Glutamatergic neuron (in vitro differentiated cells): ENCODE measurements at places on chromosomes 12 and 14. TPM values are rescaled to one million over a fixed set of nuclear protein-coding genes. Genes with fewer than 3 reads are reported as not detected.

DNA sequence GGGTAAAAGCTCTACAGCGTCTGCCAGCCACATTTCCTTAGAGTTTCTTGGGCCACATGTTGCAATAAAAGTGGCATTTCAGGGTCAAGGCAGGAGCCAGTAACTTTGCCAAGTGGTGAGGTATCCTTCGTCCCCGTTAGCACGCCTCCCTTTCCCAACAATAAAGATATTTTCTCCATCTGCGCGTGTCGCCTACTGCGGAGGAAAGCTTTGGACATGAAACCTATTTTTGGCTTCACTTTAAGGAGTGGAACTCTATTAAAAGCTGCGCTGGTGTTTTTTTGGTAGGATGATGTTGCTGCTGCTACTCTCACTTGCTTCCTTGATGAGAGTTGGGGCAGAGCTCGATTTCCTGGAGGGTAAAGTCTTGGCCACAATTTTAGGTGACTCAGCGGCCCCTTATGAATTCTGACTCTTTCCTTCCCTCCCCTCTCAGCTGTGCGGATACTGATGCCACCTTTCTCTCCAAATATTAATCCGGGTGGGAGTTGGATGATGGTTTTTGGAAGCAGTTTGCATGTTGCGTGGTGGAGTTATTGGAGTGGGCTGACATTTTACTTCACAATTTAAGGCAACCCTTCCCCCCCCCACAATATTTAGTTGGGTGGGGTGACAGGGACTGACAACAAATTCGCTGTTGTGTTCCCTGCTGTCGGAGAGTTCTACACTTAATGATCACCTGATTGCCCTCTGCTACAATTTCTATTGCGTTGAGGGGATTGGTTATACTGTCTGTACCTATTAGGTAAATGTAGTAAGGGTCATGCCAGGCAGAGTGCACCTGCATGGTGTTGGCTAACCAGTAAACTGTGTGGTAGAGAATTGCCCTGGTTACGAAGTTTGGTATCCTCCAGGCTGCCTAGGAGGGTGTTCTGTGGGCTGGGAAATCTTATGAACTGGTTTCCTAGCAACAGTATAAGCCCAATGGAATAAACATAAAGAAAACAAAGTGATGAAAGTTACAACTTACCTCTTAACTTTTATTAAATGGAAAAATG, 1.1 kb downstream of the CCDC91 start:
- H3K4me1 ChIP-seq = peaks cover 9% of the 10 kb centered on the region
- peaks cover 2% of the 10 kb centered on the region for H3K27me3 ChIP-seq
- H3K27ac ChIP-seq = peak overlapping the region; percentile 91
- peaks cover 17% of the 10 kb centered on the region for H3K36me3 ChIP-seq
- peak overlapping the region; percentile 91 for H3K4me3 ChIP-seq
- no peak for DNase-seq

GRCh38 chr12:109723311-109723881, 9.8 kb downstream of the FAM222A start:
- H3K27ac ChIP-seq = no peak overlapping the region
- DNase-seq = no peak
- peak overlapping the region; percentile 20 for H3K4me3 ChIP-seq
- H3K27me3 ChIP-seq = peaks cover 4% of the 10 kb centered on the region
- H3K36me3 ChIP-seq = no peaks in the 10 kb centered on the region

- H3K36me3 ChIP-seq = peaks cover 7% of the 10 kb centered on the region
- no peaks in the 10 kb centered on the region for H3K27me3 ChIP-seq
- no peak for DNase-seq
These were observed 64.0 kb downstream of the OSBPL8 start for GRCh38 chr12:76495556-76495955.

DNA sequence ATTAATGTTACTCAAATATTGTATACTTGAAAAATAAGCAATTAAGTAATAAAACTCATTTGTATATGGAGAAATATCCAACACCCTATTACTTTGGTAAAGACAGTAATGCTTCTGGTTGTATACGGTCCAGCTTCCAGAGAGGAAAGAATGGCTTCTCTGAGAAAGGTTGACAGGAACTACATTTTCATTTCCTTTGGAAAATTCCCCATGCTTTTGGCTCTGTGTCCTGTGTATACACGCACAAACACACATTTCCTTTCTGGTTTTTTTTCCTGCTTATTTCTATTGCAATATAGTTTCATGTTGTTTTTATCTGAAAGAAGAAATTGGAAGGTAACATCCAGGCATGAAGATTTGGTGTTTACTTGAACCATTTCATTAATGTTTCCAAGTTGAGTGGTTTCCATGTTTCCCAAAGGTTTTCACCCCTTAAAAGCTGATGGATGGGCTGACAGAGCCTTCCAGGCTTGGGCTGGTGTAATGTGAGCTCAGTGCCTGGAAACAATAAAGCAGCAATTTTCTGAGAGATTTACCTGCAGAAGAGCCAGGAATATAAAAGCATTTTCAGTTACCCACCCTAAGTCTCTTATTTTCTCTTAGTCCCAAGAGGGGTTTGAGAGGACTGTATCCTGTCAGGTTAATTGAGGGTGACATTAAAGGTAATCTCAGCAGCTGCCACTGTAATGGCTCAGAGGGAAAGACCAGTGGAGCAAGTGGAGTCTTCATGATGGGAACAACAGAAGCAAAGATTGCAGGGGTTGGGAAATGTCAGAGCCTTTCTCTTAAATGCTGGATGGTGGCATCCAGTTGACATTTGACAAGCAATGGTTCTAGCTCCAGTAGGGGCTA, 33.4 kb upstream of the TMTC1 start:
- no peaks in the 10 kb centered on the region for H3K27me3 ChIP-seq
- no peak overlapping the region for H3K27ac ChIP-seq
- no peaks in the 10 kb centered on the region for H3K4me1 ChIP-seq
- H3K4me3 ChIP-seq = no peak overlapping the region
- DNase-seq = no peak
- H3K36me3 ChIP-seq = no peaks in the 10 kb centered on the region

GRCh38 chr12:52578469-52578868, 4.8 kb upstream of the KRT74 start:
- H3K4me3 ChIP-seq = no peak overlapping the region
- peaks cover 5% of the 10 kb centered on the region for H3K27me3 ChIP-seq
- no peak for DNase-seq
- H3K27ac ChIP-seq = no peak overlapping the region

The C14orf39 gene
- total RNA-seq = 1.4 TPM

The CPNE6 gene
- 0.44 TPM for total RNA-seq

The CLMN gene
- 17.6 TPM for total RNA-seq

The KLRF1 gene
- total RNA-seq = not detected

The KRT75 gene
- not detected for total RNA-seq

The MIP gene
- not detected for total RNA-seq
